ENCODE measurements at places on chromosomes 16 and 17.

GRCh38 chr17:44219108-44219615 is 313 bp downstream of the UBTF start:
- DNase-seq, result peak; percentile 52

DNA sequence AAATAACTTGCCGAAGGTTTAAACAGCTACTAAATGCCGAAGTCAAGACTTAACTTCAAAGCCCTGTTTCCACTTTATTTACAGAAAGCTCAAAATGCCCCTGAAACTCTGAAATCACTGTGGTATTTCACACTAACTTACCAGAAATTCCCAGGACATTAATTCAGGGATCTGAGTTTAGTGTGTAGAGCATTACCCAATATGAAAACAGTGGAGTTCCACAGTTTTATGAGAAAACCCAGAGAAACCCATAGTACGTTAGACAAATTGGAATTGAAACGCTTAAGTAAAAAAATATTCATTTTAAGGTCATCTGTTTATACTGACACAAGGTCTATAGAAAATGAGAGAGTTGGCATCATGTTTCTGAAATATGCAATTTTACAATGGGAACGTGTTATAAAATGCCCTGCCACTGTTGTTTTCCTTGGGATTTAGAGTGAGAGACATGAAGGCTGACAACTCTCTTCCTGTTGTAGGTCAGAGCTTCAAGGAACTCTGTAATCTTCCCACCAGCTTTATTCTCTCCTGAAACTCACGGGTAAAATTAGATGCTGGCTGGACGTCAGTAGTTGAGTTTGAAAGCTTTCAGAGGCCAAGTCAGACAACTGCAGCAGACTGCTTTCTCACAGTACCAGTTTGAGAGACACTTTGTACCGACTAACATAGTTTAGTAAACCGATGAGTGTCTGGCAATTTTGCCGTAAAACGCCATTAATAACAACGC is 139.4 kb upstream of the TBX2 start:
- no peak for DNase-seq

DNA sequence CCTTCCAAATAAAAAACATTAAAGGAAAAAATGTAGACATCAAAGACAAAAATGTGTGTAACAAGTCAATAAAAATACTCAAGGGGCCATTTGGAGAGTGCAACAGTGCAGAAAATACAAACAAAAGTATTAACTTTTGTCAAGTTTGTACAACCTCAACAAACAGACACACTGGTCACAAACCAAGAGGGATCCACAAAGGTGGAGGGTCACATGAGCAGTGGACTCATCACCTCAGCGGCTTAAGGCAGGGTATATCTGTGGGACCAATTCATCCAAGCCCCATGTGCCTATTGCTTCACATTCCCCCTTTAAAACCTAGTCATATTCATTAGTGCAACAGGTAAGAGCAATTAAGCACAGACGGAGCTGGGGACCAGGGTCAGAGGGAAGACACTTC is 45.2 kb downstream of the DCUN1D3 start:
- no peak for DNase-seq

DNA sequence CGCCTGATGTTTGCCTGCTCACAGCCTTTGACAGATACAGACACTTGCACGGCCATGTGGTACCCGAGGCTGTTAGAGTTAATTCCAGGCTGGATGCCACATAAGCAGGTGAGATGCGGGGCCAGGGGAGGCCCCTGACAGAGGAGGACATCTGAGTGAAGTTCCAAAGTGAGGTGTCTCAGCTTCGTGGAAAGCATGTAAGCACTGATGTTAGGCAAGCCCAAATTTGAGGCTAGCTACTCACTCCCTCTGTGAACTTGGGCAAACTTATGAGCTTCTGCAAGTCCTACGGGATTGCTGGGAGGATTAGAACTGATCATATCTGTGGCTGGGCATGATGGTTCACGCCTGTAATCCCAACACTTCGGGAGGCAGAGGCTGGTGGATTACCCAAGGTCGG is 39.3 kb upstream of the MARCHF10 start:
- DNase-seq, result no peak

DNA sequence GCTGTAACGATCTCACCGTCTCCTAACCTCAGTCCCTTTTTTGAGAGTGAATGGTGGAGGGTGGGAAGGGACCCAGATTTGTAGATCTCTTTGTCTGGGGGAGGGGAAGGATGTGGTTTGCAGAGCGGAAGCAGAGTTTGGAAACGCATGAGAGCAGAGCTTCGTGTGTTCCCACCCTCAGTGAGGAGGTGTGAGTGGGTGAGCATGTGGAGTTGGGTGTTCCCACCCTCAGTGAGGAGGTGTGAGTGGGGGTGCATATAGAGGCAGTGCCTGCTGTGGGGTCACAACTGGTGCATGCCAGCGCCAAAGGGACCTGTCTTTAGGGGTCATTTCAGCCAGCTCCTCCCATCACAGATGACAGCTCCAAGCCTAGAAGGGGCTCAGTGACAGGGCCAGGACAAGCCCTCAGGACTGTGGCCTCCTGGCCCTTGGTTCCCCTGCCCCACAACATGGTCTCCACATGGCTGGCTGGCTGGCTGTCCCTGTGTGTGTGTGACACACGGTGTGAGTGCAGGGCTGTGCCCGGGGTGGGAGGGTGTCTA is 1.8 kb upstream of the CISD3 start:
- peak; percentile 53 for DNase-seq

DNA sequence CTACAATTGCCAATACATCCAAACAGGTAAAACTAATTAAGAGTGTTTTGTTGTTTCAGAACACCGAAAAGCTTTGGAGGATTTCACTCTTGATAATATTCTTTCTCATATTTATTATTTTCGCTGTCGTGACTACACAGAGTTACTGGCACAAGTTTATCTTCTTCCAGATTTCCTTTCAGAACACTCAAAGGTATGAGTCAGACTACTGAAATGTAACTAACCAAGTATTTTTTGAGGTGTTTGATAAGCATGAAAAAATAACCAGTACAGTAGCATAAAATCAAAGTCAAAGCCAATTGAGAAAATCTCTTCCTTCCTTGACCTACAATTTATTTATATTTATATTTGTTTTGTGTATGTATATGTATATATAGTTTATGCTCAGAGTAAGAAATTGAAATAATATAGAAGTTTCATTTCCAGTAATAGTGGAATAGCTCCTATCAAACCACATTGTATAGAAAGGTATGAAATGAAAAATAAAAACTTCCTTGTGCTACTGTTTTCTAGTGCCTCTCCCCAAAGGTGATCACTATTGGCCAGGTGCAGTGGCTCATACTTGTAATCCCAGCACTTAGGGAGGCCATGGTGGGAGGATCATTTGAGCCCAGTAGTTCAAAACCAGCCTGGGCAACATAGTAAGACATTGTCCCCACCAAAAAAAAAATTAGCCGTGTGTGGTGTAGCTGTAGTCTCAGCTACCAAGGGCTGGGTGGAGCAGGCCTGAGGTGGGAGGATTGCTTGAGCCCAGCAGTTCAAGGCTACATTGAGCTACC is 10.9 kb downstream of the RAD51C start:
- no peak for DNase-seq

DNA sequence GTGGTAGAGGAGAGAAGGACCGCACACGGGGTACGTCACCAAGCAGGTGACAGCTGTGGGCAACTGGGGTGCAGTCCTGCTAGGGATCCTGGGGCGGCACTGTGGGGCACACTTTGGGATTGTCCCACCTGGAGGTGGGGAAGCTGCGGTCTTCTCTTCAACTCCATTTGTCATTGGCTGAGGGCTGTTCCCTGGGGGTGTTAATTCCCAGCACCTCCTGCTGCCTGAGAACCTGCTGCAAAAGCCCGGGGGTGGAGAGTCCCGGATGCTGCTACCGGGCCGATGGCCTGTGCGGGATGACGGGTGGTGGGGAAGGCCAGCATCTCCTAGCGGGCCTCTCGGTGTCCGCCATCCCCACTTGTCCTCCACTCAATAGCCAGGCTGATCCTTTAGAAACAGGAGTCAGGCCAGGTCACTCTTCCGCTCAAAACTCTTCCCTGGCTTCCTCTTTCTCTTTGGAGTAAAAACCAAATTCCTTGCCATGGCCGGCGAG is 100.2 kb downstream of the CYLD start:
- no peak for DNase-seq

GRCh38 chr17:47324224-47325020 is 667 bp downstream of the EFCAB13 start:
- peak; percentile 15 for DNase-seq

DNA sequence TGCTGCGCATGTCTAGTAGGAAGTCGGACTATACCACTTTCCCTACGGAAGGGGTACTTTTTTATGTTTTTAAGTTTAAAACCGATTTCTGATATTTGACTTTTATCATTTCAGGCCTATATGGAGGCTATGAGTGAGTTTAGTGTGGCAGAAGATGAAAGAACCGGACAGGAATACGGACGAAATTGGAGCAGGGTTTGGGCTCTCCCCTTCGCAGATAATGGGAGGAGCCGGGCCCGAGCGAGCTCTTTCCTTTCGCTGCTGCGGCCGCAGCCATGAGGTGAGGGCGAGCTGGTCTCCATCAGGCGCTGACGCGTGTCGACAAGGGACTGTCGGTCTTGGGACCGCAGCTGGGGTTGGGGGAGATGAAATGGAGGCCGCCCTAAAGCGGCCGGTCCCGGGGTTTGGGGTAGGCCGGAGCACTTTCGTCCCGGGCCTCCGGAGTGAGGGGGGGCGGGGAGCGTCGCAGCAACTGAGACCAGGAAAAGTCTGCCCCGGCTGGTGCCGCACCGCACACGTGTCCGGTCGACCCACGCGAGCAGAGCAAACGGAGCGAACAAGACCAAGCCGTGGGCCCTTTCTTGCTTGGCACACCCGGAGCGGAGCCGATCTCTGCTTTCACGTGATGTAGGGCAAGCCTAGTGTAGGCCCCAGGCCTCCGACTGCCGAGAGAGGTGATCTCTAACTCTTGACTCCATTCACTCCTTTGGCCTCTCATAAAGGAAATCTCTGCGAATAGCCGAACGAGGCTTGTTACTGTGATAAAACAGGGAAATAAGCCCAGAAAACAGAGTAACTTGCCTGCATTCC is at the start of gene RPL19:
TSS of gene RPL19 (plus strand) at position 214 of the 810 bp plus-strand sequence. CDS start at position 276, 62 bp downstream.
- DNase-seq, result peak; percentile 64

DNA sequence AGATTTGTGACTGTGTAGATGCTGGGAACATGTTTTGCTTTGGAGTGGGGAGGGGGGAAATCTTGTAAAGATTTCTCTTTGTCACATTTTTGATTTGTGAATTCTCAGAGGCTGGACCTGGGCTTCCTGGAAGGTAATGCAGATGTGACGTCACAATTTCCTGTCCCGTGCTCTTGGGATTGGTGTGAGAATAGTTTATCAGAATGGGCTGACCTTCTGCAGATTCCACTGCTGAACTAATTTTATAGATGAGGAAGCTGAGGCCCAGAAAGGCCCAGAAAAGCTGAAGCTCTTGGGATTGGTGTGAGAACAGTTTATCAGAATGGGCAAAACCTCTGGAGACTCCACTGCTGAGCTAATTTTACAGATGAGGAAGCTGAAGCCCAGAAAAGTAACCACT is 34.0 kb downstream of the HS3ST3B1 start:
- no peak for DNase-seq

DNA sequence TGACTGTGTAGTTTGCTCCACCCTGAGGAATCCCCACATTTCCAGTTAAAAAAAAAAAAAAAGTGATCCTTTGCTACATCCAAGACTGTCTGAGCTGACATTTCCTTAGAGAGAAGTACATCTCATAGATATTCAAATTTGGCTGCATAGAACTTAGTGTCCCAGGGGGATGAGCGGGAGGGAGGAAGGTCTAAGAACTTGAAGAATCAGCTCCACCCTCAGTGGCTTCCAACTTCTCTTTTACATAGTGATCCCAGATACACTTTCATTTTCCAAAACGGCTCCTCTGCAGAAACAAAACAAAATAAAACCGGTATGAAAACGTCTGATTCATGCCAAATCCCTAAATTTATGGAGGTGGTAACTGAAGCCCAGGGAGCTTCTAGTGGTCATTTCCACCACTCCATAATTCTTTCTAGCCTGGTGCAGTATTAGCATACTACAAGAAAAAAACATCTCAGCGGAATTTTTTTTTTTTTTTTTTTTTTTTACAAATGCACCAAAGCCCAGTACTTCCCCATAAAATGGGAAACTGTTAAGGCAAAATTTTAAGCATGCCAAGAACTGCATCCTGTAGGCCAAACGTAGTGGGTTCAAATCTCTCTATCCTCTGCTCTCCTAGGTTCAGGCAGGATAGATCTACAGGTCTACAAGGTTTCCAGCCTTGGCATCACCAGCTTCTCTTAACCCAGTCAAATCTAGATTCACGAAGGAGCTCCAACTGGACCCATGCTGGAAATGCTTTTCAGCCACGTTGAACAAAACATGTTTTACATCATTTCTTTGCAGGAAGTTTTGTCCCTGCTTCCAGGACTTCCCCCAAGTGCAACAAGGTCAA is 29.3 kb downstream of the MAF start:
- DNase-seq, result no peak

GRCh38 chr17:4477255-4477791 is 21.4 kb upstream of the SPNS2 start:
- DNase-seq, result no peak

GRCh38 chr16:88686439-88687253 is at the start of gene SNAI3:
TSS of gene SNAI3 (minus strand) at chr16:88686507. CDS start at chr16:88686406, 101 bp downstream.
- DNase-seq, result peak; percentile 80

GRCh38 chr17:62648956-62649294 is 21.5 kb downstream of the MRC2 start:
- DNase-seq, result no peak

- DNase-seq, result no peak
Measured at GRCh38 chr16:84223456-84223855, 16.4 kb downstream of the KCNG4 start.

DNA sequence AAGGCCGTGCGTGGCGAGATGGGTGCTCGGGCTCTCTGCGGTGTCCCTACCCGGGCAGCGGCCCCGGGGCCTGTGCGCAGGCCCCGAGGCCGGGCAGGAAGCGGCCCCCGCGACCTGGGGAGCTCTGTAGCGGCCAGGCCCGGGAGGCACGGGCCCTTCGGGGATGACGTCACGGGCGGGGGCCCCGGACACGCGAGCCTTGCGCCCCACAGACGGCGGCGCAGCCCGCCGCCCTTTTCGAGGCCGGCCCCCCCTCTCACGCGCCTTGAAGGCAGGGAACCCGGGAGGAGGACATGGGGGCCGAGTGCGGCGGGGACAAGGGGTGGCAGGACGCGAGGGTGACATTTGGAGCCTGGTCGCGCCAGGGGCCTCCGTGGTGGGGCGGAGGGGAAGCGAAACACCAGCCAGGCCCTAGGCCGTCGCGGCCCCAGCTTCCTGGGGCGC is 1.1 kb downstream of the RAI1 start:
- DNase-seq, result peak; percentile 72

DNA sequence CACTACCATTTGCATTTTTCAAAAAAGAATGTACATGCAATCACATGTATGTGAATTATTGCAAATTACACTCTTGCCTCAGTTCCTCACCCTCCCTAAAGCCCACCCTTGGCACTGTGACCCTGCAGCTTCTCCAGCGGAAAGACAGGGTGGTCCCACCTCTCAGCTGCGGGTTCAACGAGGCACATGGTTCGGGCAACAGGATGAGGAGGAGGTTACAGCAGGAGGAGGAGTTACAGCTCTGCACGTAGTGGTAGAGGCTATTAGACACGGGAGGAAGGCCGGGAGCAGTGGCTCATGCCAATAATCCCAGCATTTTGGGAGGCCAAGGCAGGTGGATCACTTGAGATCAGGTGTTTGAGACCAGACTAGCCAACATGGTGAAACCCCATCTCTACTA is 5.2 kb downstream of the C16orf95 start:
- no peak for DNase-seq

- DNase-seq, result no peak
Measured at GRCh38 chr17:13541032-13541480, 60.7 kb downstream of the HS3ST3A1 start.
